Stimulated activated memory B cell treated with anti-CD40 and anti-IgM and Interleukin-4, amounts not matched to agents 10 μg/mL and 1 μg/mL and 100 μg/mL, for 72 hours (primary cell): ENCODE measurements at places on chromosomes 1 and 21.
A peak's percentile ranks its signal among the peaks of the same experiment; 100 is the strongest.

- ATAC-seq = no peak
Measured at GRCh38 chr1:69363236-69363635, 204.5 kb upstream of the LRRC7 start.

DNA sequence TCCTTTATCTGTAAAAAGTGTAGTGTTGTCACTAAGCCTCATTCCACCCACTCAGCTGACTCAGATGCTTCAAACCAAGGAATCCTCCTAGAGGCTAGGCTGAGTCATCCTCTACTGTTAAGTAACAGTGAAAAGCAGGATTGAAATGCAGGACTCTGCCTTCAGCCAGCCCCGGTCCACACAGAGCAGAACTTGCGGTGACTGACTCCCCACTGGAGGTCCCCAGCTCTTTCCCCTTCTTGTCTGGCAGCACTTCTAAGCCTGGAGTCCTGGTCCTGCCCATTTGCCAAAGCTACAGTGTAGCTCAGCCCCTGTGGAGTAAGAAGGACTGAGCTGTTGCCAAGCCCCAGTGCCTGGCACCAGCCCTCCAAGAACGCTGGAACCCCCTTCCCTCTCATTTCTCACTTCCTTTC is 1.7 kb downstream of the RAB7B start:
- peak; percentile 49 for ATAC-seq

DNA sequence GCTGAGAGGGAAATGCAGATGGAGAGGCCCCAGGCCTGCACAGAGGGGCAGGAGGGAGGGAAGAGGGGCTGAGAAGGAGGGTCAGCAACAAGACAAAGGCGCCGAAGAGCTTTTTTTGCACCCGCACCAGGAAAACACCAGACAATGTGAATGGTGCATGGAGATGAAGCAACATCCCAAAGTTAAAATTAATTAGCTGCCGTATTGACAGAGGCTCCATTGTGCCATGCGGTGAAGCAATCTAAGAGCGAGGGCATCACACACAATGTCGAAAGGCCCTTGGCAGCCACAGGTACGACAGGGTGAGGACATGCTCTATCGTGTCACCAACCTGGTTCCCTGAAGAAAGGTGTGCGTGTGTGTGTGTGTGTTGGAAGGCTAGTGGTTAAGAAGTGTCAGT is 41.2 kb downstream of the SSBP3 start:
- ATAC-seq = no peak

DNA sequence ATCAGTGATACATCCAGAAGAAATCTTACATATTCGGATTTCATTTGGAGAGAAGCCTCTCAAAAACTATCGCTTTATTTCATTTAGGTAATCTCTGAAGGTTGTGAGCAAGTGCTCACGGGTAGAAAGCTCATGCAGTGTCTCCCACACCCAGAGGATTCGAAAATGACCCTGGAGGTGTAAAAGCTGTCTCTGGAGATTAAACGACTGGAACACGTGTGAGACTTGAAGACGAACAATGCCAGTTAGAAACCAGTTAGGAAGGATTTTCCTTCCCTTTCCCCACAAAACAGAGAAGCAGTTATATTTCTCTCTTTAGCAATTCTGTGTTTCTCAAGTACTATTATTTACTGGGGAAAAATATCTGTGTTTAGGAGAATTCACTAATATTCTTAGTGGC is 92.5 kb upstream of the CD55 start:
- ATAC-seq = no peak

- ATAC-seq = no peak
Measured at GRCh38 chr21:46205166-46205565, 20.9 kb upstream of the SPATC1L start.

DNA sequence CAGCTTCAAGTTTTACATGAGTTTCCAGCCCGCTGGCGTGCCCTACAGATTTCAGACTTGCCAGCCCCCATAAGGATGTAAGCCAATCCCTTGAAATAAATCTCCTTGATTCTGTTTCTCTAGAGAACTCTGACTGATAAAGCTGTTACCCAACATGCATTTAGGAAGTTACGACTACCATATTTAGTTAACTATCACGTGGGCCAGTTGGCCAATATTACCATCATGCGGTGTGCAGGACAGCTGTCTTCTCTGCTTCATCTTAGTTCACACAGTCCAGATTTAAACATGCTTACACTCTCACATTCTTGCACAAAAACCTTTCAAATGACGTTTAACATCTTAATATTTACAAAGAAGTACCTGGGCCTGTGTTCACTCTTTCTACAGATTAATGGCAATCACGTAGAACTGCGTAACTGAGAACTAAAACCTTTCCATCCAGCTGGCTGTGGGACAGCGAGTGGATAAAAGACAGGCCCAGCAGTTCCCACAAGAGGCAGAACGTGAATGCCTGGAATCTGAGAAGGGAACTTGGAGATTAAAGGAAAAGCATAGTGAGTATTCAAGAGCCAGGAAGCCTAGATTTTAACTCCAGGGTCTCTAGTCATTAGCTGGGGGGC is 20.8 kb downstream of the FAM177B start:
- no peak for ATAC-seq

- ATAC-seq = no peak
Measured at GRCh38 chr1:87730274-87731216, 401.9 kb downstream of the LMO4 start.

- no peak for ATAC-seq
Measured at GRCh38 chr1:50427818-50428779, 4.9 kb upstream of the DMRTA2 start.

- ATAC-seq = peak; percentile 92
Measured at GRCh38 chr21:38831526-38832467, 26.1 kb downstream of the ETS2 start.

DNA sequence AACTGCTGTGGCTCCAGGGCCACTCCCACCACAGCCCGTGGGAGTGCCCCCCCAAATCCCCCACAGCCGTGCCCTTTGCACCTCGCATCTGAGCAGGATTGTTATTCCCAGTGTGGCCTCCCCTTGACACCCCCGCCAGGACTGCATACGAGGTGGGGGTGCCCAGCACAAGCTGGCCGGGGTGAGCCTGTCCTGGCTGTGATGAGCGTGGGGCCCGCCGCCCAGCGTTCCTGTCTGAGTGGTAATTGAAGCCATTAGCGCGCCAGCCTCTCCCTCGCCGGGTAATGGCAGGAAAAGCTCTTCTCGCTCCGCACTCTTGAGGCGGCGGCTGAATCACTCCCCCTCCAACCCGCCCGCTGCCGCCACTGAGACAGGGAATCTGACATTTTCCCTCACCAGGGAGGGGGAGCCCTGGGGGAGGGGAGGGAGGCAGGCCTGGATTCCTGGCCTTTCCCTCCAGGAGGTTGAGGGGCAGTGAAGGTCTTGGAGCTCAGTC is 27.7 kb downstream of the PTPRF start:
- no peak for ATAC-seq

DNA sequence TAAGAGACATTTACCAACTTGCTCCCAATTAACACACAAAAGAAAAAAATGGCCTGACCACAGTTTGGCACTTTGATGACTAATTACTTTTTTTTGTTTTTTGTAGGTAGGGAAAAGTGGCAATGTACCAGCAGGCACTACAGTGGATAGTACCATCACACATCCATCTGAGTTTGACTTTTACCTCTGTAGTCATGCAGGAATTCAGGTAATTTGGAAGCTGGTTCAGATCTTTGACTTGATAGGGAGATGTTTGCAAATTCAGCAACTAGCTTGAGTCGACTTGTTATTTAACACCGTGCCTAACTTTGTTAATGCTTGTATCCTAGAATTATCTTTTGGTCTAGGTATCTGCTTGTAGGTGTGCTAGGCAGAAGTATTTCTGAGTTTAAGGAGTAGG is 33.0 kb upstream of the AGO1 start:
- no peak for ATAC-seq

- ATAC-seq = no peak
Measured at GRCh38 chr1:22431965-22432364, 19.7 kb upstream of the ZBTB40 start.

DNA sequence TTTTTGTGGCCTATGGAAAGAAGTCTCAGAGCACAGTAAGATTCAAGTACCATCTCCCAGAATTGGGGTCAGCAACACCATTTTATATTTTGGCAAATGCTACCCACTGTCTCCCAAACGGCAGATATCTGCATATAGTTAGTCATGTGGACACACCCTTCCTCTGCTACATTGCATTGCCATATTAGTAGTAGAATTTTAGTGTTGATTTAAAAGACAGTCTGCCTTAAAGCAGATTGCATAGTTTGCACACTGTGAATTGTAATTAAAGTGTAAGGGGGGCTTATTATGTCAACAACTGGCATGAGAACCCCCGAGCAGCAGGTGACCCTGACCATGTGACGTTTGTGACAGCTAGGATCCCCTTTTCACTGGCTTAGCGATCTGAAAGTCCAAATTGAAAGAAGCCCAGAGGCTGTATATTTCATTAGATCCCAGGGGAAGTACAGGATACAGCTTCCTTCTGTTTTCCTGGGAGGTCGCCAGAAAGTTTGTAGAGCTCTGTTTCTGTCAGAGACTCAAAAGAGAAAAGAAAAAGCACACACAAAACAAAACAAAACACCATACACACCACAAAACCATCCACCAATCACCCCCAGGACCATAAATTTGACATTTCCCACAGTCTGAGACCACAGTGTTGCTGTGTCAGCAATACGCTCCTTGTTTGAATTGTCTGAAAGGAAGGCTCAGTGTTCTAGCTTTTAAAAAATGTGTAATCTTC is 172.4 kb downstream of the NFIA start:
- ATAC-seq = no peak

DNA sequence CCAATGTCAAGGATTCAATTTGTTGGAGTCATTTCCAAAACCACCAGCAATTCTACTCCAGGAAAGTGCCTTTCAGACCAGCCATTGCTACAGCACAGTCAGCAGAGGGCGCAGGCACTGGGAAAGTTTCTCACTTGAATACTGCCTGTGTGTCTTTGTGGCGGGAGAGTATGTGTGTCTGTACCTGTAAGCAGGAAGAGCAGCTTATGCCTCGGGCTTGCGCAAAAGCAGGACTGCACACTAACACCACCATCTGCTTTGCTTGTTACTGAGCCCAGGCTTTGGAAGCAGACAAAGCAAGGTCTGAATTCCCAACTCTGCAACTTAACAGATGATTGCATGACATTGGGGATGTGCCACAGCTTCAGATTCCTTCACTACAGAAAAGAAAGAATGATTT is 7.0 kb upstream of the CTSE start:
- ATAC-seq = peak; percentile 88

DNA sequence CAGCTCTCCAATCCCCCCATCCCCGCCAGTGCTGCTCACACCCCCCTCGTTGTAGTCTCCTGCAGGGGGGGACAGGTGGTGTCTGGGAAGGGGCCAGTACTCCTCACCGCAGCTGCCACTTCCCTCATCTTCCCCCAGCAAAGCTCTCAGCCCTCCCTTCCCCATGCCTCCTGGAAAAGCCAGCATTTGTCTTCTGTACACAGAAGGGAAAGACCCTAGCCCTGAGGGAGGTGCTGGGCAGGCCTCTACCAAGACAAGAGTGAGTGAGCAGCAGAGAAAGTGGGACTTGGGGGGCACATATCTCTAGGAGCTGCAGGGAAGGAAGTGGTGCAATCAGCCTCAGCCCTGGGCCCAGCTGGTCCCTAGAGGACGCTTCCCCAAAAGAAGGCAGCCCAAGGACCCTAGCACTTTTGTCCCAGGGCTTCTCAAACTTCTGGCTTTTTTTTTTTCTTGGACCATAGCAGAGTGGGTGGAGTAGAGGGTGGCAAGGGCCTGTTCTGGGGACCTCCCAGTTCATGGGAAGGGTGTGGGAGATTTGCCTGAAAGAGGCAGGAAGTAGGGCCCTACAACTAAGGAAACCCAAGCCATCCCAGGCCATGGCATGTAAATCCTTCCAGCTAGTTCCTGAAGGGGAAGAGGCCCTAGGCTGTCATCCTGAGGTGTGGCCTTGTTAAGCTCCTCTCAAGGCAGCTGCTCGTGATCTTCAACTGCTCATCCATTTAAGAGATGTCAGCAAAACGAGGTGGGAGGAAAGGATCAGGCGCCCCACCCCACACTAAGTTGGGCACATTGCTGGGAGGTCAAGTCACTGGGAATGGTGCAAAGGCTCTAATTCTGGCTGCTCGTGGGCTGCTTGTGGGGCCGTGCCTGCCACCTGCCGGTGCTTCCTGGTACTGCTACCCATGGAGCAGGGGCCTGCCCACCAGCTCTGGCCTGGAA is 12.6 kb downstream of the ZC3H12A start:
- peak; percentile 66 for ATAC-seq

DNA sequence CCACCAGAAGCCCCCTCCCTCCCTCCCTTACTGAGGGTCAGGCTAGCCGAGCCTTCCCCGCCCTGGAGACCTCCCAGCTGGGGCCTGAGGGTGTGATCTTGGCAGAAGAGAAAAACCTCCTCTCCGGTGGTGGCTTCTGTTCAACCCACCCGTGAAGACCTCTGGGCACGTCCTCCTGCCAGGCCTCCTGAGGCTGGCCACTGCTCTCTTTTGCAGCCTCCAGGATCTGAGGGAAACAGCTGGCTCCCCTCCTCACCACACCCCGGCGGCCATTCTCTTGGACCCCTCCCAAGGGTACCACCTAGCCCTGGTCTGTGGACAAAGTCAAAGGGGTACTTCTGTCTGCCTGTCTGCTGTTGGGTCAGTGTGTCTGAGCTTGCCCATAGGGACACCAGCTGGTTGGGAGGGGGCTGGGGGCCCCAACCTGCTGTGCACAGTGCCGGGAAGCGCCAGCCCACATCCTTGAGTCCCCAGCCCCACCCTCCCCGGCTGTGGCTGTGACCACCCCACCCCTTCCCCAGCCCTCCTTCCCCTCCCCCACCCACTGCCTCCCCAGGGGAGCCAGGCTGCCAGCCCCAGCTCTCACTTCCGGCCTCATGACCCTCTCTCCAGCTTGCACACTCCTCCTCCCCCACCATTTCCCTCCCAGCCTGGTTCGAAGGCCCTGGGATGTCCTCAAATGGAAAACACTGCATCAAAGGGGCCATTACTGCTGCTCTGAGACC is 48.1 kb downstream of the AHDC1 start:
- ATAC-seq = peak; percentile 55

- ATAC-seq = no peak
Measured at GRCh38 chr1:232306269-232306961, 323.5 kb downstream of the SIPA1L2 start.

DNA sequence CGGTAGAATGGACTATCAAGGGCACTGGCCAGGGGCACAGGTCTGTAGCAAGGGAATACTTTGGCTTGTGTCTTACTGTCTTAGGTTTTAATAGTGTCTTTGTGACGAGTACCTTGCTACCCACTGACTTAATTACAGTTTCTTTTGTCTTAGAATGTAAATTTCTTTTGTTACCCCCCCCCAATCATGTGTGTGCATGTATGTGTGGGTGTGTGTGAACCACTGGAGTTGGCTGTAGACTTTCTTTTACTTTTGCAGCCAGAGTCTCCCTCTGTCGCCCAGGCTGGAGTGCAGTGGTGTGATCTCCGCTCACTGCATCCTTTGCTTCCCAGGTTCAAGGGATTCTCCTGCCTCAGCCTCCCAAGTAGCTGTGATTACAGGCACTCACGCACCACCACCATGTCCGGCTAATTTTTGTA is 61.8 kb upstream of the CLDN14 start:
- no peak for ATAC-seq
